Panc1 (cell line): ENCODE measurements at places on chromosomes 2 and 18. TPM values are rescaled to one million over a fixed set of nuclear protein-coding genes. Genes with fewer than 3 reads are reported as not detected.
A peak's percentile ranks its signal among the peaks of the same experiment; 100 is the strongest.

SATB2 gene
- total RNA-seq, result 43.2 TPM

COL6A3 gene
- 0.69 TPM for total RNA-seq

FZD7 gene
- total RNA-seq, result 38.1 TPM

CNDP1 gene
- not detected for total RNA-seq

DCDC2C gene
- total RNA-seq, result not detected

SERPINE2 gene
- total RNA-seq, result 3.1 TPM

ANO7 gene
- 6.9 TPM for total RNA-seq

SLC16A14 gene
- 3.2 TPM for total RNA-seq

CLIP4 gene
- 43.0 TPM for total RNA-seq

FAM210A gene
- 21.0 TPM for total RNA-seq

RAPGEF4 gene
- 0.62 TPM for total RNA-seq

IL1F10 gene
- total RNA-seq, result not detected

FLACC1 gene
- 0.39 TPM for total RNA-seq

TSGA10 gene
- 7.5 TPM for total RNA-seq

- no peak for DNase-seq
Measured at GRCh38 chr2:11537951-11538350, 4.1 kb downstream of the GREB1 start.

GRCh38 chr2:31060397-31060796 is 77.8 kb downstream of the GALNT14 start:
- DNase-seq, result no peak

DNA sequence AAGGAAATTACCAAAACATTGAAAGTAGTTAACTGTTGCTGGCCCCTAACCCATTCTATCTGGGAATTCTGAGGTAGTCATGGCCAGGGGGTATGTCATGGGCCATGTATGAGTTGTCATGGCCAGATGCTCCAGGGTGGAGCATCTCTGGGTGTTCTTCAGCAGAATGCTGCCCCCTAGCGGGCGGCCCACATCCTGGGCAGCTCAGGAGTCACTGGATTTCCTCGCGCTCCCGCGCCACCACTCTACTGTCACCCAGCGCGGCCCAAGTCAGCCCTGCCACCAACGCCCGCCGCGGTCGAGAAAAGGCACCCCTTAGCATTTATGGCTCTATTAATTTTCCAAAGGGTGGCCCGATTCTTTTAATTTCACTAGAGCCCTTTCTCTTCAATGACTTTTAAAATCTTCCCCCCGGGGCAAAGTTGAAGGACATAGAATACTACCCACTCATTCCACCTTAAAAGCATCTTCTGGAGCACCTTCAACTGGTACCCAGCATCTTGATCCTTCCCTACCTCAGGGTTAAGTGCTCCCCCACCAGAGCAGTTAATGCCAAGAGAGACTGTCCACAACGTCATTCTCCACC is 41.6 kb downstream of the PKDCC start:
- no peak for DNase-seq

GRCh38 chr2:24054366-24055010 is 4.9 kb downstream of the FKBP1B start:
- no peak for DNase-seq

- DNase-seq, result no peak
Measured at GRCh38 chr2:217331523-217332416, 471.9 kb upstream of the TNP1 start.

- no peak for DNase-seq
Measured at GRCh38 chr18:59359576-59359952, 499 bp upstream of the LMAN1 start.

DNA sequence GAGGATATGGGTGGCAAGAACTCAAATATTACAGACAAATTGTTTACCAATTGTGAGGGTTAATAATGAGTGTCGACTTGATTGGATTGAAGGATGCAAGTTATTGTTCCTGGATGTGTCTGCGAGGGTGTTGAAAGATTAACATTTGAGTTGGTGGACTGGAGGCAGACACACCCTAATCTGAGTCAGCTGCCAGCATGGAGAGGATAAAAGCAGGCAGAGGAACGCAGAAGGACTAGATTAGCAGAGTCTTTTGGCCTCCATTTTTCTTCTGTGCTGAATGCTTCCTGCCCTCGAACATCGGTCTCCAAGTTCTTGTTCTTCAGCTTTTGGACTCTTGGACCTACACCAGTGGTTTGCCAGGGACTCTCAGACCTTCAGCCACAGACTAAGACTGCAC is 1503.7 kb downstream of the LRP1B start:
- DNase-seq, result no peak

GRCh38 chr2:1601067-1601412 is 143.3 kb downstream of the PXDN start:
- no peak for DNase-seq

- DNase-seq, result no peak
Measured at GRCh38 chr2:224689539-224689938, 26.6 kb downstream of the CCDC195 start.

GRCh38 chr2:236833501-236834073 is 252.1 kb upstream of the COPS8 start:
- no peak for DNase-seq

GRCh38 chr2:10548626-10549025 is 100.5 kb upstream of the ODC1 start:
- no peak for DNase-seq

GRCh38 chr18:6940451-6940850 is 177.1 kb downstream of the LAMA1 start:
- DNase-seq, result no peak

DNA sequence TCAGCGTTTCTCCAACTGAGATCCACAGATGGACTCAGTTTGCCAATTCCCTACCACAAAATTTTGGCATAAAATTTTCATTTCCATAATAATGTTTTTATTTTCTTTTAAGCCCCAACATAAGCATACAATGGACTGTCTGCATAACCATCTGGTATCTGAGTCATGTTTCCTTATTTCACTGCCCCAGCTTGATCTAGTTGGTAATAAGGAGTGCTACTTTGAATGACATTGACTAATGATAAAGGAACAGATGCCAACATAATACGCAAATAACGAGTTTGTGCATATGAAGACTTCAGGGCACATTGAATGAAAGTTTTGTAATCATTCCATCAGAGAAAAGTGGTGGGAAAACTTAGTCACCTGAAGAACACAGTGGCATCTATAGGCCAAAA is 8.8 kb upstream of the MBD2 start:
- no peak for DNase-seq

GRCh38 chr2:151251012-151251411 is 10.7 kb downstream of the RBM43 start:
- no peak for DNase-seq

- no peak for DNase-seq
Measured at GRCh38 chr2:218814540-218815243, 16.9 kb downstream of the PRKAG3 start.

DNA sequence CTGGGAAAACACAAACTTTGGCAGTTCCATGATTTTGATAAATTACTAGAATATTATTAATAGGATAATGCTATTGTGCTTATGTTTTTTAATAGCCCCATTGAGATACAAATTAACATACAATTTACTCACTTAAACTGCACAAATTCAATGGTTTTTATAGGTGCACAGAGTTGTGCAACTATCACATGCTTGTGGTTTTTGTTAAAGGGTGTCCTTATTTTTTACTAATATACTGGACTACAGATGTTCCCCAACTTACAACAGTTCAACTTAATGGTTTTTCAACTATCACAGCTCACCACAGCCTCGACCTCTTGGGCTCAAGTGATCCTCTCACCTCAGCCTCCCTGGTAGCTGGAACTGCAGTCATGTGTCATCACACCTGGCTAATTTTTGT is 76.6 kb downstream of the OSBPL1A start:
- DNase-seq, result no peak

DNA sequence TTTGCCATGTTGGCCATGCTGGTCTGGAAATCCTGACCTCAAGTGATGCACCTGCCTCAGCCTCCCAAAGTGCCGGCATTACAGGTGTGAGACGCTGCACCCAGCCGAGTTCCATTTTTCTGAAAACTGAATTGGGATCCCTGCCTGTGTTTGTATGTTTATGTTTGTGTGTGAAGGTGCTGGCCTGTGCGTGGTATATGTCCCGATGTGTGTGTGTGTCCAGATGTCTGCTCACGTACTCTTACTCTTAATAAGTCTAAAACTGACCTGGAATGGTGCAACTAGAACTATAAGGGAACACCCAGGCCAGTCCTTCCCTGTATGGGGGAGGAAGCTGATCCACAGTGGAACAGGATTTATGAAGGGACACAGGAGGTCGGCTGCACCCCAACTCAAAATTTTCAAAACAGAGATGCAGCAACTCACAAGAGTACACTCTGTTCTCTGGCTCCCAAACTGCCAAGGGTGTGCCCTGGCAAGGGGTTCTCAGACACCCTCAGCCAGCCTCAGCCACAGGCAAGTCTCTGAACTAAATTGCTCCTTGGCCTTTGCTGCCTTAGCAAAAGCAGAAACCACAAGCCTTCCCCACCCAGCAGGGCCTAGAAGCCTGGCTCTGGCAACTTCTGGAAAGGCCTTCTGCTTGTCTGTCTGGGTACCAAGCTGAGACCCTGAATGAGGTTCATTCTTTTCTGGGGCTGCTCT is 36.5 kb downstream of the RHOB start:
- DNase-seq, result no peak

GRCh38 chr18:5772306-5773105 is 122.8 kb downstream of the TMEM200C start:
- DNase-seq, result no peak

DNA sequence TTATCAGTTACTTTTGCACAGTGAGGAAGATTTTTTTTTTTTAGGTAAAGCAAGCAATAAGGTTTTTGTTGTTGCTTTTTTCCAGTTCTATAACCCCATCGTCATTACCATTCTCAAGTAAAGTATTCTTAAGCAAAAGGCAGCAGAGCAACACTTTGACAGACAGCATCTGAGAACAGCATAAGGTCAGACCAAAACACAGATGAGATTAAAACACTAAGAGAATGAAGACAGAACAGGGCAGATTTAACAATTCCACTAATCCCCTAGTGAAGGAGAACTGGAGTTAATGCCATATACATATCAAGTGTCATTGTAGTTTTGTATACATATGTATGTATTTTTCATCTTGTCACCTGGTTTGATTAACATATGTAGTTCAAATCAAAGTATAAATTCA is 290.2 kb downstream of the METTL4 start:
- no peak for DNase-seq

DNA sequence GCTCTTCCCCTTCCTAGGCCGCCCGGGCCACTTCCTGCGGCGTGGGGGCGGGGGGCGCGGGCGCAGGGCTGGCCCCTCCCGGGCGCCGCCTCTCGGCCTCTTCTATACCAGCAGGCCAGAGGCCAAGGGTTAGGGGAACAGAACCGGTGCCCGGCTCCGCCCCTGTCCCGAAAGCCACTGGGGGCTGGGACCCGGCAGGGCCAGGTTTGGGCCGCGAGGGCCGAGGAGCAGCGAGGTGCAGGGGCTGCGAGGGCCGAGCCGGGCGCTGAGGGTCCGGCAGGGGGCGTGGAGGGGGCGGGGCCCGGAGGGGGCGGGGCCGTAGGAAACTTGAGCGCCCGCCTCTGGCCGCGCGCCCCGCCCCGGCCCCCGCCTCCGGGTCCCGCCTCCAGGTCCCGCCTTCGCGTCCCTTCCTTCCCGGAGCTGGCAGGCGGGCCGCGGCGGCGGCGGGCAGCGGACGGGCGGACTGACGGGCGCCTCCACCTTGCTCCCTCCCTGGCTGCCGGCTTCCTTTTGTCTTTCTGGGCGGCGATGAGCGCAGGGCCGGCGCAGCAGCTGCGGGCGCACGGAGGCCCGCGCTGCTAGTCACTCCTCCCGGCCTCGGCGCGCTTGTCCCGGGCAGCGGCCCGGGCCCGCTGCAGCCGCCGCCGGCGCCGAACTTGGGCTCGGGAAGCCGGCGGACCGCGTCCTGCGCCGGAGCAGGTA is at the start of gene HPCAL1:
Gene HPCAL1, plus strand, starts transcription at position 426 of the 702 bp plus-strand sequence. CDS start 116,854 bp downstream, outside the sequence.
- DNase-seq, result no peak

DNA sequence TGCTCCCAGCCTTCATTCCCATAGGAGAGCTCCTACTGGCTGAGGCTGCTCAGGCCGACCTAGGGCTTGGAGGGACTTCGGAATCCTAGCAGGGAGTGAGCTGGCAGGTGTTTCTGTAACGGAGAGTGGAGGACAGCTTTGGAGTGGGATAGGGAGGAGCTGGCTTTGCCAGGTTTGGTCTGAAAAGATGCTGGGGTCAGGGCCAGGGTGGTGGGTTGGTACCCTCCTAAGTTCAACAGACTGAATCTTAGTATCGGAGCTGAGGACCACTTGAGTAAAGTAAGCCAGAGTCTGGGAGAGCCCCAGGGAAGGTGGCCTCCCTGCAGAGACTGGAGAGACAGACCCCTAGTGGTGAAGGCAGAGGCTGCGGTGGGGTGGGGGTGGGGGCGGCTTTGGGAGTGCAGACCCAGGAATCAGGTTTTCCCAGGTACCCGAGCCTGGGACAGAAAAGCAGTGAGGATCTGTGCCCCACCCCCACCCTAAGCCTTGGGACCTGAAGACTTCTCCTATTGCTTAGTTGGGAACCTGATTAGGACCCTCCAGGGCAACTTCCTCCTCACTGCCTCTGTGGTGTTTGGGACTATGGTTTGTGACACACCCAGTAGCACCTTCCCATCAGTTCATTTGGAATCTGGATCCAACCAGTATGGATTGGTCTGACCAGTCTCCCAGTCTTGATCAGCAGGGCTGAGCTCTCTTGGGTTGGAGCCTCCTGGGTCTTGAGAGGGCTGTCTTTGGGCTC is 3.0 kb downstream of the CNNM4 start:
- DNase-seq, result no peak

GRCh38 chr2:88656690-88657089 is 29.4 kb upstream of the EIF2AK3 start:
- no peak for DNase-seq

GRCh38 chr2:86171295-86171694 is 24.0 kb downstream of the IMMT start:
- no peak for DNase-seq

DNA sequence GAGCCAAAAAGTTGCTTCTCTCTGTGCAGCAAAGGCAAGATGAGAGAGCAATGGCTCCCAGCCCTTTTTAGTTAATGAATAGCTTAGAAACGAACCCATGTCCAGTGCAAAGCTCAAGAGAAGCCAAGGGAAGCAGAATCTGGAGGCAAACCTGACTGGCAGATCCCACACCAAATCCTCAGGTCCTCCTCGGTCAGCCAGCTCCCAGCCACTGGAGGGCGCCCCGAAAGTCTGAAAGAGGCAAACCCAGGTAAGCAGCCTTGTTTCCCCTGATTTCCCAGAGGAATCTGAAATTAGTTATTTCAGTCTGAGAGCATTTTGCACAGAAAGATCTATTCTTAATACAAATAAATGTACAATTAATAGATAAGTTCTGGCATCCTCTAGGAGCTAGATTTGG is 71.3 kb upstream of the PID1 start:
- peak; percentile 5 for DNase-seq

DNA sequence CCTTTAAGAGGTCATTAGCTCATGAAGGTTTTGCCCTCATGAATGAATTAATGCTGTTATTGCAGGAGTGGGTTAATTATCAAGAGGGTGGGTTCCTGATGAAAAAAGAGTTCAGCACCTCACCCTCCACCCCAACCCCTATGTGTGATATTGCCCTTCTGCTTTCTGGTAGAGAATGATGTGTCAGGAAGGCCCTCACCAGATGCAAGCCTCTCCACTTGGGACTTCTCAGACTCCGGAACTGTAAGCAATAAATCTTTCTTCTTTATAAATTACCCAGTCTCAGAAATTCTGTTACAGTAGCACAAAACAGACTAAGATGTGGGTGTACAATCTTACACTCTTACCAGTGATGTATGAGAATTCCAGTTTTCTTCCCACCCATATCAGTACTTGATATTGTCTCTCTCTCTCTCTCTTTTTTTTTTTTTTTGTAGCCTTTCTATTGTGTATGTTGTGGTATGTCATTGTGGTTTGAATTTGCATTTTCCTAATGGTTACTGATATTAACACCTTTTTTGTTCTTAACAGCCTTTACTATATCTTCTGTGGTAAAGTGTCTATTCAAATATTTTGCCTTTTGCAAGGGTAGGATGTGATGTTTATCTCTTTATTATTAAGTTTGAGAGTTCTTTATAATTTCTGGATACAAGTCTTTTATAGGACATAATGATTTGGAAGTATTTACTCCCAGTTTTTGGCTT is 10.4 kb upstream of the MAP2 start:
- DNase-seq, result no peak
